ENCODE measurements at places on chromosomes 3 and 15.

DNA sequence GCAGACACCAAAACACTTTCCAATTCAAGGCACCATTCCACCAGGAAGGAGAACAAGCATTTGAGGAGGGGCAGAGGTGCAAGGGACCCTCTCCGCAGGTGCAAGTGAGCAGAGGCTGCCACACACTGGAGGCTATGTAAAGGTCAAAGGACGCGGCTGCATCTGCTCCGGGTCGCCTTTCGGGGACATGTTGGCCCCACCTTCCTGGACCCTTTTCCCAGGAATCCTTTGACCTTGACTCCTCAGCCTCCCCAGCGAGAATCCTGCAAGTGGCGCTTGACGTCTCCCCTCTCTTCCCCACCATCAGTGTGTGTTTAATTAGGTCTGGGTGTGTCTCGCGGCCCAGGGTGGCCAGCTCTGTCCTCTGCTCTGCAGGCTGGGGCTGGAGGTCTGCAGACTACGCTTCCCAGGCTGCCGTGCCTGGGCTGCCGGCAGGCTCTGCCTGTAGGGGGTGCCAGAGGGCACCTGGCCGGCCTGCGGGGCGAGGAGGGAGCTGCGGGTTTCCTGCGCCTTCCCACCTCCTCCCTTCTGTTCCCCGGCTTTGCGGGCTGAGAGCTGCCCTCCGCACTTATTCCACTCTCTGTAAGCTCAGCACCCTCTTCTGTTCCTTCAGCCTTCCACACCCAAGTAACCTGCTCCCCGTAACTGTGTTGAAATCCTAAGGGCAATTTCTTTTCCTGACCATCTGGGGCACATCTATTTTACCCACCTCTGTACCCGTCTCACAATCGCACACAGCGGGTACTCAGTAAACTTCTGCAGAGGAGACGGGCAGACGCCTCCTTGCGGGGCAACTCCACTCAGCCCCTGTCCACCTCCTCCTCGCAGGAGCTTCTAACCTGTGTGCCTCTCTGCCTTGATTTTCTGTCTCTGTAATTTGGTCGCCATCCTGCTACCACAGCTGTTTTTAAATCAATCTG lies 129.8 kb downstream of the NSMCE3 start:
- DNase-seq, result peak; percentile 61

DNA sequence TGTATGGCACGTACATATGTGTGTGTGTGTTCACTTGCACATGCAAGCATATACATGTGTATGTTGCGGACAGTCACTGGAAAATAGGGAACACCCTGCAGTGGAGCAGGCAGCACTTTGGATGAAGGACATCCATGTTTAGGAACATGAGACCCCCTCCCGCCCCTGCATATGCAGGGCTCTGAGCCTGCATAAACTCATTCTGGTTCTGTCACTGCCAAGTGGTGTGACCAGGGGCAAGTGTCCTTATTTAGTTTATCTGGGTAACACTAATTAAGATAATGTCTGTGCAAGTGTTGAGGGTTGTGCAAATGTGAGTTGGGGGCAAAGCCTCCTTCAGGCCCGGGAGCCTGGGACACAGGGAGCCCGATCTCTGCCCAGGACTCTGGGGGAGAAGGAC lies 105.7 kb downstream of the CORO2B start:
- DNase-seq, result no peak

DNA sequence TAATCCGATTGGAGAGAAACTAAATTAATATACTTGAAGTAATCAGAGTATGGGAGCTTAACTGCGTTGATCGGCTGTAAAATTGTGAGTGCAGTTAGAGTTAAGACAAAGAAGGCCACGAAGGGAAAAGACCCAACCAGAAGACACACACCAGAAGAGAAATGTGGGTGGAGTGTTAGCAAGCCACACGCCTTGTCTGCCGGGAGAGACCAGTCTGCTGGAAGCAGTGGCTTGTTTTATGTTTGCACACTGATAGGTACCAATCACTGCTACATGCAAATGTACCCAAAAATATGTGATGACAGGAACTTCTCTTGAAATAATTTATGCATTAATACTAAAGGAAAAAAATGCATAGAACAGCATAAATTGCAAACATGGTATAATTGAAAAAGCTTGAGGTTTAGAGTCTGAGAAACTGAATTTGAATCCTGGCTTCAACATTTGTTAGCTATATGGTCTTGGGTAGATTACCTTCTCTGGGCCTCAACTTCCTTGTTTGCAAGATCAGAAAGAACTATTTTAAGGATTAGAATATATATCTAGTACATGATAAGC lies 23.1 kb downstream of the EEFSEC start:
- no peak for DNase-seq

DNA sequence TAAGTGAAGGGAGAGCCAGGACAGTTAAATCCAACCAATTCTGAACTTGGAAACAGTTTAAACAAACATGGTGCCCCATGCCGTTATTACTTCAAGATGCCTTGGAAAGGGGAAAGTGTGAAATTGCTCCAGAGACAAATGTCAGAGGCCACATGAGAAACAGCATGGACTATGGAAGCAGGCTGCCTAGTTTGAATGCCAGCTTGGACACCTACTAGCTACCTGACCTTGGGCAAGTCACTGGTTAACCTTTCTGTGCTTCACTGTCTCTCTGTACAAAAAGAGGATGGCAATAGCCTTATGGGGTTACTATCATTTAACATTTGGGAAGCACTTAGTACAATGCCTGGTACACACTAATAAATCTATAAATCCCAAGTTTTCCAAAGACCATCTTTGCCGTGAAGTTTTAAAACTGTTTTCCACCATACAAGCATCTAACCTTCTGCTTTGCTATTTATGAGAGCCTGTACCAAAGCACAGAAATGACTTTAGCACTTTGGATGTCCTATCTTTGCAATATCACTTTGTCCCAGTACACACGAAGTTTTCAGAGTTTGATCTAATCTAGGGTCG lies 8.3 kb upstream of the TOPBP1 start:
- DNase-seq, result no peak

DNA sequence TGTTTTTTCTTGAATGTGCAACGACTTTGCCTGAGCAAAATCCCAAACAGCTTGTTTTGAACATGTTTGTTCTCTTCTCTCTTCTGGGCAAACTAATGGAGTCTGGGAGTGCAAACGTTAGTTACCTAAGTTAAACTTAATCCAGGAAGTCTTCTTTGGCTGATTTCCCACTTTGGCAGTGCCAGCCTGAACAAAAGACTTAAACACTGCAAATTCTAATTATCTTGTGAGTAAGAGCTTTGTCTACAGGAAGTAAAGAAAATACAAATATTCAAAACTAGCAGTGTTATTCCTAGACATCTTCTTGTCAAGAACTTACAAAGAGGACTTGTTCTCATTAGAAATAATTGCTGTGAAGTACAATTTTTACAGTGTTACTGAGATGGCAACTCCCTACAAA lies 16.7 kb upstream of the DENND6A start:
- no peak for DNase-seq

GRCh38 chr3:35223632-35224394 lies 415.5 kb upstream of the ARPP21 start:
- DNase-seq, result no peak

GRCh38 chr3:31671451-31671850 lies 138.7 kb downstream of the STT3B start:
- no peak for DNase-seq

GRCh38 chr15:88647351-88648105 lies 8.7 kb downstream of the ISG20 start:
- DNase-seq, result no peak

DNA sequence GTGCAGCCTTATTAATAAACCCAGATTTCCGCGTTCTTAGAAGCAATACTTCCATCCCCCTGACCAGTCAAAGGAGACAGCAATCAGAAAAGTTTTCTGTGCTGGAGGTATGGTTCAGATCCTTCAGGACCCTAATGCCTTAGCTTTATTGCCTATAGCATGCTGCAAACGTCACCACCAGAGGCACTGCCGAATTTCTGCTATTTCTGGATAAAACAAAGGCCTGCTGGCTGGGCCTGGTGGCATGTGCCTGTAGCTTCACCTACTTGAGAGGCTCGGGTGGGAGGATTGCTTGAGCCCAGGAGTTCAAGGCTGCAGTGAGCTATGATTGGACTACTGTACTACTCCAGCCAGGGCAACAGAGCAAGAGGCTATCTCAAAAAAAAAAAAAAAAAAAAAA lies 407.2 kb downstream of the FOXP1 start:
- no peak for DNase-seq

GRCh38 chr3:151926956-151927355 lies 53.5 kb downstream of the SUCNR1 start:
- no peak for DNase-seq

GRCh38 chr15:74421302-74422245 lies 12.2 kb downstream of the SEMA7A start:
- DNase-seq, result no peak

GRCh38 chr3:115808816-115809215 lies 185.5 kb downstream of the GAP43 start:
- no peak for DNase-seq

DNA sequence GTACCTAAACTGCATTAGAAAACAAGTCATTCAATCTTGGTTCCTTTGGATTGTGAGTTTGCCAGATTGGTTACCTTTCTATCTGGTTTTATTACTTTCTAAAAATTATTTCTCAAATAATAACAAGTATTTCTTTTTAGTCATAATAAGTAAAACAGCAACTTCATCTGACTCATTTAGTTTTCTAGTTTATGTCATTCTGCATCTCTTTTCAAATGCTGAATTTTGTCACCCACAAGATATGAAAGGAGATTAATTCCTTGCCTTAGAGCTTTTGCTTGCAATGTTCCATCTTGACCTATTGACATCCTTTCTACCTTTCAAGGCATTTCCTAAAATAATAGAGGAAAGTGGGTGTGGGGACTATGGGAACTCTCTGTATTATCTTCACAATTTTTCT lies 253.6 kb upstream of the PEX5L start:
- no peak for DNase-seq

DNA sequence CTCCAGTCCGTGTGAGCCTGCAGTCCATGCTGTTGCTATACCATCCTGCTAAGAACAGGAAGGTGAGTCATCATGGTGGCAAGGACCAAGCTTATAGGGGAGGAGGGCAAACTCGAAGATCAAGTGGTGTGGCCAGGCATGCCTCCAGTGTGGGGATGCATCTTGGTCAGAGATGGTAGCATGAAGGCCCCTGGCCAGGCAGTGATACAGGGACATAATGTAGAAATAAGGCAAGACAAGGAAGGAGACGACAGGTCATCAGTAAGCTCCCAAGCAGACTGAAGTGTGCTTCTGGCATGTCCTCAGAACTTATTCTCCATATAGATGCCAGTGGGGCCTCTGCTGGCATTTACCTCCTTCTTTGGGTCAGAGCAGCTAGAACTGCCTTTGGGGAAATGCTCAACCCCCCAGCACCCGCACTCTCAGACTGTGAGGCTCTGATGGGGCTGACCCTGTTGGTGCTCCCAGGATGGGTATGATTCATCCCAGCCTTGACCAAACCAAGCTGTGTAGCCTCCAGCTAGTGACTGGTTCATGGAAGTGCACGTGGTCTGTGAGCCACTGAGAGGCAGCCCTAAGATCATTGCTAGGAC lies 52.5 kb upstream of the ATP2B2 start:
- DNase-seq, result no peak

GRCh38 chr3:151949706-151950105 lies 76.3 kb downstream of the SUCNR1 start:
- DNase-seq, result no peak

GRCh38 chr3:132202586-132202985 lies 114.6 kb upstream of the ACP3 start:
- no peak for DNase-seq

GRCh38 chr3:177196456-177197040 lies 734 bp downstream of the TBL1XR1 start:
- no peak for DNase-seq
